ENCODE measurements at places on chromosomes 2 and 18.

DNA sequence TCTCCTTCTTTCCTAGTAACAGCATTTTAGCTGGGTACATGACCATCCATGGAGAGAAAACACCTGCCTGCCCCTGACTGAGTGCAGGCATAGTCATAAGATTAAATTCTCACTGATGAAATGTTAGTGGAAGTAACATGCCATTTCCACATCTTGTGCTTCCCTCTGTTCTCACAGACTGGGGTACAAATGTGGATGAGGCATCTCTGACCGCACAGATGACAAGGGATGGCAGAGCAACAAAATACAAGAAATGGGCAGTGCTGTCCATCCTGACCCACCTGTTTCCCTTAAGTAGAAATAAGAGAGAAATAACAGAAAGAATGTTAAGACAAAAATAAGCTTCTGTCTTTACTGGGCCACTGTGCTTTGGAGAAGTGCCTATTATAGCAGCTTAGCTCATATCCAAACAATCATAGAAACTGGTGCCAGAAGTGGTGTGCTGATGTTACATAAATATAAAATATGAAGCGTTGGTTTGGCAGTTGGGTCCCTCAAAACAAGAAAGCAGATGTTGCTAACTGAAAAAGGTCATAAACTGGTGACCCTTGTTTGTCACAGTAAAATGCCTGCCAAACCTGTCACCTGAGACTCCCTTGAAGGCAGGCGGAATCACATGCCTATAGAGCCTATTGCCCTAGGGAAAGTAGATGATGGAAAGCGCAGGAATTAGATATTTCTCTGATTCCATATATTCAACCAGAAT lies 72.4 kb upstream of the CCDC150 start:
- DNase-seq, result no peak

GRCh38 chr2:120442923-120443571 lies 97.1 kb downstream of the INHBB start:
- DNase-seq, result no peak

- DNase-seq, result no peak
Measured at GRCh38 chr2:62383846-62384245, 122.1 kb downstream of the TMEM17 start.

GRCh38 chr2:161426922-161427663 lies 11.0 kb downstream of the TBR1 start:
- no peak for DNase-seq

DNA sequence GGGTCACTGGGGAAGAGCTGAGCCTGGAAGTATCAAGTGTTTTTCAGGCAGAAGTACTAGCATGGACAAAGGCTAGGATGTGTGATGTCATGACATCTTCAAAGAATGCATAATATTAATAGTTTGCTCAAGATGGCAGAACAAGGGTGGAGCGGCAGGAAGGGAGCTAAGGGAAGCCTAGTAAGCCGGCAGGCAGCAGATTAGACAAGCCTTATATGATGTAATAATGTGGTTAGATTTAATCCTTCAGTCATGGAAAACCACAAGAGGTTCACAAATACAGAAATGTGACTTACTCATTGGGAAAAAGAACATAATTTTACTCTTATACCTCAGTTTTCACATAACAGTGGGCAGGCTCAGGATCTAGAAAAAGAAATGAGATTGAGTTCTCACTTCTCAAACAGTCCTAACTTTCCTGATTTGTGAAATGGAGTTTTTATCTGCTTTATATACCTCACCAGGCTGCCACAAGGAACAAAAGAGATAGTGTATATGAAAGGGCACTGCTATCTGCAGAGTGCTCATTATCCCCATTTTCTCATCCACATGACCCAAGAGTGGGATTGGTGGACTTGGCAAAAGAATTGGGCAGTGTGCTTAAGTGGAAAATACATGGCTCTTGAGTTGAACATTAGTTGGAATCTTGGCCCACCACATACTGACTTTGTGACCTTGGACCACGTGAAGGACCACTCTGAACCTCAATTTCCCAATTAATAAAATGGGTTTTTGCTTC lies 89.1 kb upstream of the LHCGR start:
- no peak for DNase-seq

- no peak for DNase-seq
Measured at GRCh38 chr2:118242216-118242615, 153.9 kb downstream of the INSIG2 start.

DNA sequence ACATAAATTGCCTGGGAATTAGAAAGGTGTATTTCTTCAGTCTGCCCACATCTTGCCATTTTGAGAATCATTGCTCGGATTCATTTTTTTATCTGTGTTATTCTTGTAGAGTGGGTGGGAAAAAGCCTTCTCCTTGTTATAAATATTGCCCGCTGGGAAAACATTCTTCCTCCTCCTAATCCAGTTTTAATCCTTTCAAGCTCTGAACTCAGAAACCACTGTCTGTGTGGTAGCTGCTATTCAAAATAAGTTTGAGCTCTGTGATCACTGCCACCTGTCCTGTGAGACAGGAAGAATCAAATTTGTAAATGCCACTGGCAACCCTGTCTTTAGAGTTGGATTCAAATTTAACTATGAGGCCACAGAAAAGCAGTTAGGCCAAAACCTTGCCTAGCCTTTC lies 1875.2 kb upstream of the PIK3C3 start:
- DNase-seq, result no peak

DNA sequence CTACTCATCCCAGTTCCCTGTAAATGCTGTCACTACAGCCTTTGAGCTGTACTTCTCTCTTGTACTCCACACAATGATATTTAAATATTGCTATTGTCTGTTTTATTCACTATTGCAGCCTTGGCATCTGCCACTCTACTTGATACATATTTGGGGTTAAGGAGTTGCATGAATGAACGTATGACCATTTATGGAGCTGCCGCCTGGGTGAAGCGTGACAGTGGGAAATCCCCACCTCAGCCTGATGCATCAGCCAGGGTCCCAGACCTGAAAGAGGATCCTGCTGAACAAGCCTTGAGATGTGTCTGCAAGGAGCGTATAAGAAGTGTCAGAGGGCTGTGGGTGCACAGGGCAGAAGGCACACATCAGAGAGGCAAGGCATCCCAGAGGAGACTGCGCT lies 39.1 kb downstream of the MRPL35 start:
- no peak for DNase-seq

All from esophagus squamous epithelium (tissue), 5 donors.